ENCODE measurements at places on chromosomes 12 and 14.

DNA sequence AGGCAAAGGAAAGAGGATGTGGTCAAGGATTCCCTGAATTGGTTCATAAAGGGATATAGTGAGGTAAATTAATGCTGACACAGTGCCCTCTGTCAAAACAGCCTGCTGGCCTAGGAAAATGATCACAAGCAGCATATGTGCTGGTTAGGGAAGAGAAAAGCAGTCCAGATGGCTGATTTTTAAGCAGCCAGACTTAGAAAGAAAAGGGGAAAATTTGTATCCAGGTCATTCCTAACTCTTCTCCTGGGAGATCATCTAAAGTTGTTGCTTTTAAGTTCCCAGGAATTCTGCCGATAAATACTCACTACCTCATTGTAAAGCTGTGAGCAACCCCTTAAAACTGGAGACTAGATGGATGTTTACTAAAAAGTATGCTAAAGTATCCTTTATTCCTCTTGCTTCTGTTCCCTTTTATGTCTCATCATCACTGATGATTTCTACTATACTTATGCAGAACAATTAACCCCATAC is 46.4 kb upstream of the CNOT2 start:
- peak; percentile 44 for DNase-seq

GRCh38 chr12:110908377-110909152 is 11.8 kb downstream of the MYL2 start:
- DNase-seq, result no peak

GRCh38 chr14:64879635-64880220 is at the start of gene SPTB:
Gene SPTB, minus strand, starts transcription at chr14:64879907. Its CDS starts 56,813 bp downstream, at chr14:64823094.
- DNase-seq, result no peak

DNA sequence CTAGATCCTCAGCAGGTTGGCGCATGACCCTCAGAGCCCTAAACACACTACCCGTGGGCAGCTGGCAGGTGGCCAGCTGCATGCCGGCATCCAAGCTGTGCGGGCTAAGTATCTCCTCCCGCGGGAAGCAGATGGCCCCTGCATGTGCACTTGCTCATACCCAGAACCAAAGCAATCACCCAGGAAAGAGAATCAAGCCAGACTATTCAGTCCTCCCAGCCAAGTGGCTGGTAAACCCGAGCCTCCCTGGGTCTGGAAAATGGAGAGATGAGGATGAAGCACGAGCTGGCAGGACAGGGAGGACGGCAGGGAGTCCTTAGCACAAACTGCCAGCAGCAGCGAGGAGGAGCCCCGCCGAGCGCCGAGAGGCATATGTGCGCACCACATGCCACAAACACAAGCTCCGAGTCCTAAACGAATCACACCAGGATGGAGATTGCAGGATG is 139.7 kb downstream of the RIMBP2 start:
- DNase-seq, result no peak

DNA sequence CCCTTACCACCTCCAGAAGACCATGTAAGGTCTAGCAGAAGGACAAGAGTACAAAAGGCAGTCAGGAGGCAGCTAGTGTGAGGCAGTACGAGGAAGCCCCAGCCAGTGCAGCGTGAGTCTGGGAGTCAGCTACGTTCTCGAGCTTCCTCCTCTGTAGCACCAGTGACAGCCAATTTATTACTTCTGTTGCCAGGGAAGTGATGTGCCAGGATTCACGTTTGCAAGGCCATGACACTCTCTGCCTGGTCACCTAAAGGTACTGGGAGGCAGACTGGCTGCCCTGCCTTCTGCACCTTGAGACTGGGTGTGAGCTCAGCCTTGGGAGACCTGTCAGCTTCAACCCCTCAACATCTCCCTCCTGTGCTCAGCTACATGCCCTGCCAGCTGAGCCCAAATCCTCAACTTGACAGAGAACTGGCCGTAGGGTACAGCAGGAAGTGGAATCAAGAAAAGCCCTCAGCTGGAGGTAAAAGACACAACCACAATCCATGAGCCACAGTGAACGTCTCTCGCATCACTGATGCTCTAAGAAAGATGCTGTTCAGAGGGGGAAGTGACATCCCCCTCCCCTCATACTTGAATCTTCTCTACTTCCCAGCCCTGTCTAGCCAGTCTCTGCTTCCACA is 182.5 kb upstream of the RGS6 start:
- DNase-seq, result peak; percentile 19

DNA sequence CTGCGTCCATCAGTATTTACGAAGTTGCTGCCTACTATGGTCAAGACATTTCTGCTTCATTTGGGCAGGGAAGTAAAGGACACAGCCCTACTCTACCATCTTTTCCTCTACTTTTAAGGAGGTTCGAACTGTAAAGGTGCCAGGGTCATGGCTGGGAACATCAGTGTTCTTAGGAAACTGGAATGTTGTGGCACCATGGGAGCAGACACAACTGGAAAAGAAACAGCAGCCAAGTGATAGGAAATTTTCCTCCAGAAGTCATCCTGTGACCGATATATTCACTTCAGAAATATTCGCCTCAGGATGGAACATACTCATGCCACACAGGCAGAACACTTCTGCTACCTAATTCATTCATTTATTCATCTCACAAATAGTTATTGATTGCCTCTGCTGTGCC is 104.4 kb downstream of the ETV6 start:
- DNase-seq, result no peak

GRCh38 chr12:27388650-27389049 is 56.0 kb downstream of the BMAL2 start:
- DNase-seq, result no peak

GRCh38 chr14:36091096-36091495 is 85.4 kb downstream of the PTCSC3 start:
- DNase-seq, result peak; percentile 95

- peak; percentile 53 for DNase-seq
Measured at GRCh38 chr12:66197495-66197921, 8.5 kb downstream of the IRAK3 start.

DNA sequence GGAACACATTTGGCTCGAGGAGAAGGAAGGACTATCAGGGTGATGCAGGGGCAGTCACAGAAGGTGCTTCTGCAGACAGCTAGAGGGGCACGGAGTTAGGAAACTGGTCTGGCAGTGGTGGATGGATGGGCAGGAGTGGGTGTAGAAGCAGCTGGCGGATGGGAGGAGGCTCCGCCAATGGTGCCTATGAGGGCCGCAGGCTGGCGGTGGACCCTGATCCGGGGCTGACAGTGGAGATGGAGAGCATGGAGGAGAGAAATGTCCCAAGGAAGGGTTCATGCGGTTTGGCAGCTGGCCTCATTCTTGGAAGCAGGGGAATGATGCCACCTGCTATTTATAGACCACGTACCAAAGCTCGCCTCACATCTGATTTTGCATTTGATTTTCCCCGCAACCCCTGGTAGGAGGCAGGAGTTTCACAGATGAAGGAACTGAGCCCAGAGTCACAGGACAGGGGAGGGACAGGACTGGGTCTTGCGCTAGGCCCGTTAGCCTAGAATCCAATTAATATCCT is 237.1 kb downstream of the FOXN3 start:
- DNase-seq, result no peak

GRCh38 chr12:51036279-51036678 is 10.1 kb upstream of the SLC11A2 start:
- no peak for DNase-seq

DNA sequence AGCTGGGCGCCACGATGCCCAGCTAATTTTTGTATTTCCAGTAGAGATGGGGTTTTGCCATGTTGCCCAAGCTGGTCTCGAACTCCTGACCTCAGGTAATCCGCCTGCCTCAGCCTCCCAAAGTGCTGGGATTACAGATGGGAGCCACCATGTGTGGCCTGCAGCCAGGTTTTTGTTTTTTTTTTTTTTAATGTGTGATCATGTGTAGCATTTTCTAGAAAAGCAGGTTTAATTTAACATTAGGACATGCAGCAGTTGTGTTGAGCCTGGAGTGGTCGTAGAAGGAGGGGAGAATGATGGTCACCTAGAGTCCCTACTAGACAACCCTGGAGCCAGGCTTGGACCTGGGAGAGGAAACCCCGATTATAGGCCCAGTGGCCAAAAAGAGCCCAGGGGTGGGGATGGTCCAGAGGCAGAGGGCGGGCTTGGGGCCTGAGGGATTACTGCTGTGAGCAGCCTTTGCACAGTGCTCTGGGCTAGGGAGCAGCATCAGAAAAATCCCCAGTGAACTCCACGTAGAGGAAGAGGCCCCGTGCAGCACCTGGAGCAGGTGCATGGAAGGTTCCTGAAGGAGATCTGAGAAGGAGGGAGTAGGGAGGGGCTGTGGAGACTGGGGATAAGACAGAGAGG is 13.6 kb downstream of the DLK1 start:
- no peak for DNase-seq

DNA sequence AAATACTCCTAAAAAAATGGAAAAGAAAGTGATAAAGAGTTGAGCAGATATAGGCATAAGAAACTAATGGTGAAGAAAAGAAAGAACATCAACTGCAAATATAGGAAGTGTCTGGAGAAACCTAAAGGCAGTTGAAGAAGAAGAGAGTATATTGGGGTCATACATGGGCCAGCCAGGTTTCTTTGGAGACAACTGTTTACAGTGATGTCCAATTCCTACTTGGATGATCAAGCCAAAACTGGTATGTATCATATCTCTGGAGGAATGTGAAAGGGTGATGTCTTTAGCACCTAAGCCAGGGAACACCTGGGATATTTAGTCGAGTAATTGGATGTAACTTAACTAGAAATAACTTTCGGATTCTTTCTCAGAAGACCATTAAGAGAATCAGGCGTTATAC is 129.3 kb upstream of the FLRT2 start:
- no peak for DNase-seq

GRCh38 chr14:94046696-94047250 is 20.6 kb downstream of the OTUB2 start:
- DNase-seq, result no peak

DNA sequence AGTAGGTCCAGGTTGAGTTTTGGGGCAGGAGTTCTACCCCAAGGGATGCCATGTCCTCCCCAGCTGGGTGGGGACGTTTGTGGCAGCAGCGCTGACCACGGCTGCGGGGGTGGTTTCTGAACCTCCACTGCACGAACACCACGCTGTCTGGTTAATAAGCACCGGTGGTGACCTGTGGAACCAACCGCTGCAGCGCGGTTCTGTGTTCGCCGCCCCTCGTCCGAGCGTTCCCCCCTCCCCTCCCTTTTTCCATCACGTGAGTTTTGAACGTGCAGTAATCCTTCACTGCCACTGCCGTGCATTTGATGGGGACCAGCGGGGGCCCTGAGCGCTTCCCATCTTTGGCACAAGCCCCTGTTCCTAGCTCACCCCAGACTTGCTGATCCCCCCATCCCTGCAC is 6.4 kb upstream of the ADSS1 start:
- DNase-seq, result no peak

- DNase-seq, result no peak
Measured at GRCh38 chr12:106646472-106646871, 63.7 kb downstream of the RFX4 start.

DNA sequence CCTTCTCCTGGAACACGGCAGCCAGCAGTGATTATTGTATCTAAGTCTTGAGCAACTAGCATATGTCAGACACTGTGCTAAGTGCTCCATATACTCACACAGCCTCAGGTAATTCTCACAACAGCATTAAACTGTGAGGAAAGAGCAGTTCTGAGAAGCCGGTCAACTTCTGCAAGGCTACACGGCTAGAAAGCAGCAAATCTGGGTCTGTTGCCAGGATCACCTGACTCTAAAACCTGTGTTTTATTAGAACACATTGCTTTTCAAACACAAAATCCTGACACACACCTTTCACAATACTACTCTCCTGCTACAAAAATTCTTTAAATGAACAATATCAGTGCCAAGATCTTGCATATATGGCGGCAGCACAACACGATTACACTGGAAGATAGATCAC is 49.8 kb upstream of the CRACR2A start:
- no peak for DNase-seq

DNA sequence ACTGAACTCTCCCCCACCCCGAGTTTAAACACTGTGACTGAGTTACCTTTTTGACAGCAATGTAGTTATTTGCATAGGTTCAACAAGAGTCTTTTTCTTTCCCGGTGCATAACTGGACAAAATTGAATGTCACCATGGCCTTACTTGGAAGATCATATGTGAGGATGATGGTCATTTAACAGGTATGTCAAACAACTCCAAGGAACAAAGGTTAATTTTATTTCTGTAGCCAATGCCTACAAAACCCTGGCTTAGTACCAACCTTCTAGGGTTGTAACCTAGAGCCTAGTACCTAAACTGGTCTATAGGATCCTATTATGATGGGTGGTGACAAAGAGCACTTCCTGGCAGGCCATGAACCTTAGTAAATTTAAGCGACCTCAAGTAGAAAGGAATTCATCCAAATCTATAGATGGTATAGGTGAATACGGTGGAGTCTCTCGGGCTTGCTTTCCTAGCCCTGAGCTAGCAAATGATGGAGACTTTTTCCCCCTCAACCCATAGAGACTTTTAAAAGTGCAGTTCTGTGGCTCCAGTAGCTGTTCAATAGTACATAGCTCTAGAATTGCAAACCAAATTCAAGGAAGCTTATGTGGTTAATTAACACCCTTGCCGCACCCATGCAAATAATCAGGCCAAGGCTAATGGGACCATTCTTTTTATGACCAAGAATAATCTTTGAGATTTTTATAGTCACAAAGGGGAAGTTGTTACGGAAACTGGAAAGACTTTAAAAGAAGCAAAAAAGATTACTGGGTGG is 89.0 kb downstream of the SLC38A1 start:
- DNase-seq, result no peak

GRCh38 chr12:60930151-60930550 is 1330.1 kb upstream of the USP15 start:
- no peak for DNase-seq

DNA sequence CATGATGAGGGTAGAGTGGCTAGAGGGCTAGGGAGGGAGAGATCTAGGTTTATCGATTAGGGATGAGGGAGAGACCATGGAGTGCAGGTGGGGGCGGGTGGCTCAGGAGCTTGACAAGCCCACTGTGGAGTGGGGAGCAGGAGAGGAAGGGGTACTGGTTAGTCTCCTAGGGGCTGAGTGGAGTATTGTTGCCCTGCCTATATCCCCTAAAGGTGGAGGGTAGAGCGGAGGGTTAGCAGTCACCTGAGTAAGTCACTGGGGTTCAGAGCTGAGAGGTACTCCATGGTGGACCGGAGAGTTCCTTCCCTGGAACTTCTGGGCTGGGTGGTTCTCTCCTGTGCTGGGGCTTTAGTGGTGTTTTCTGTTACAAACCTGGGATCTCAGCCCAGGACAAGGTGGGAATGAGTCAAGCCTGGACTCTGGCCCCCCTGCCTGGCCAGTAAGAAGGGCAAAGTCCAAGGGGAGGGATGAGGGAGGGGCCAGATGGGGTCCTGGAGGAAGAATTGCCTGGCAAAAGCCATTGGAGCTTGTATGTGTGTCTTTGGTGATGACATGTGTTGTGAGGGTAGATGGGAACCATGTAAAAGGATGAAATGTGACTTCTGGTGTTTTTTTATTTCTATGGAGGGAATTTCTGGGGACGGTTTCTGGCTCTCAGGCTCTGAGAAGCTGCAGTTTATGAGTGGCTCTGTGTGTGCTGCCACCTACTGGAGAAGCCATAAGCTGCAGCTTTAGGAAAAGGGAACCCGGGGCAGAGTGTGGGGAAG is at the start of gene CIDEB:
Gene CIDEB, minus strand, starts transcription at position 403 of the 767 bp plus-strand sequence. Its CDS starts 119 bp downstream, at position 284.
- DNase-seq, result peak; percentile 53

GRCh38 chr14:73264080-73264884 is 27.0 kb downstream of the PAPLN start:
- DNase-seq, result no peak

DNA sequence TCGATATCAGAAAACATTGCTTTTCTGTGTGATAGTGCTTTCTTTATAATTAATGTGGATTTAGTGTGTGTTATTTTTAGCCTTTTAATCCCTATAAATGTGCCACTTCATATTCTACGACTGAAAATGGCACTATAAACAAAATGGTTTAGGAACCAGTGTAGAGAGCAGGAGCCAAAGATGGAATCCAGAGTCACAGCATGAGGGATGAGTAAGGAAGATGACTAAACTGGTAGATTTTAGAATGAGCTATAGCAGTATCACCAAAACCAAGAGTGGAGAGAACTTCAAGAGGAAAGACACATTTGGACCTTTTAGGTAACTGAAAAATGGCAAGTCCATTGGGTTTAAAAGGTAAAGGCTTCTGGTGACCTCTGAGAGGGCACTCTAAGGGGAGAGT is 887.2 kb downstream of the NRXN3 start:
- DNase-seq, result peak; percentile 4

Measured in fibroblast of skin of right biceps (primary cell).